ENCODE measurements at places on chromosomes 4 and X.

- peak; percentile 40 for DNase-seq
Observed at GRCh38 chr4:39637586-39638353, 895 bp downstream of the SMIM14 start.

DNA sequence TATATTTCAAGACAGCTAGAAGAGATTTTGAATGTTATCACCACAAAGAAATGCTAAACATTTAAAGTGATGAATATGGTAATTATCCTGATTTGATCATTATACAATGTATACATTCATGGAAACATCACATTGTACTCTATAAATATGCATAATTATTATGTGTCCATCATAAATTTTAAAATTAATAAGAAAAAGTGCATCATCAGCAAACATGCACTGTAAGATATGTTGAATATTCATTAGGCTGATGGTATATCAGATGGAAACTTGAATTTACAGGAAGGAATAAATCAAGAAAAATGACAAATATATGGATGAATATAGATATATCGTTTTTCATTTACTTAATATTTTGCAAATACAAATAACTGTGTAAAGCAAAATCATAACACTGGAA, 812.1 kb upstream of the INTU start:
- DNase-seq, result no peak

GRCh38 chr4:55675196-55675793, 39.2 kb upstream of the NMU start:
- no peak for DNase-seq

DNA sequence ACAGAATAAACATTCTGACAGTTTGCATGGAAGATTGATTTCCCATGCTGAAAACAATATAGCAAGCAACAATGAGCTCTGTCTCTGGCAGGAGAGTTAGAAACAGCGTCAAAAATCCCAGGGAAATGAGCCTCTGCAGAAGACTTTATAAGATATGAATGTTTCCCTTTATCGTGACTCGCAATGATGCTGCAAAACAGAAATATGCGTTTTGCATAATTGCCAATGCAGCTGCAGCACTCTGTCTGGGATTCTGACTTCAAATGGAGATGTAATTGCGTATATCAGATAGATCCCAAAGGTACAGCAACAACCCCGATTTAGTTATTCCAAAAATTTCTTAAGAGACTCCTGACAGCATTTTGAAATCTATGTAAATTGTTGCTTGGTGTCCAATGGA, 702.4 kb upstream of the EPHA5 start:
- DNase-seq, result no peak

DNA sequence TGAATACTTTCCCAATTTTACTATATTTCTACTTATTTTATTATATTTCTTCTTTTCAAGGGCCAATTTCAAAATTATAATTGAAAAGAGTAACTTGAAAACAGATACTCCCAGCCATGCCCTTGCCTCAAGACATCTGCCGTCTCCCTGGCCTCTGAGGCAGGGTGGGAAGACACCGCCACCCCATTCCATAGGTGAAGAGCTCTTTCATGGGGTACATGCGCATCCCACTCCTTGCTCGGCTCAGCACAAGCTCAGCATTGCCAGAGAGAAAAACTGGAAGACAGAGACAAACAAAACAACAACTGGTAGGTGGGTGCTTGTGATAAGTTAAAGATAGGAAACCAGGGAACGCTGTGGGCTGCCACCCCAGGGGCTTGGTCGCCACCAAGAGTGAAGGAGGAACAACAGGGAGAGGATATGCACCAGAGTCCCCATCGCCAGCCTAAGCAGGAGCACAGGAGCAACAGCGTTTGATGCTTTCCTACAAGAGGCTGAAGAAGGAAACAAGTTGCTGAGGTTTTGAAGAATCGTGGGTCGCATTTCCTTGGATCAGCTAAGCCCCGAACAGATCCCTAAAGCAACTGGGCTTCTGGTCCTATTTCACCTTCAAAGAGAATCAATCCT, 11.3 kb downstream of the TMEM154 start:
- no peak for DNase-seq

DNA sequence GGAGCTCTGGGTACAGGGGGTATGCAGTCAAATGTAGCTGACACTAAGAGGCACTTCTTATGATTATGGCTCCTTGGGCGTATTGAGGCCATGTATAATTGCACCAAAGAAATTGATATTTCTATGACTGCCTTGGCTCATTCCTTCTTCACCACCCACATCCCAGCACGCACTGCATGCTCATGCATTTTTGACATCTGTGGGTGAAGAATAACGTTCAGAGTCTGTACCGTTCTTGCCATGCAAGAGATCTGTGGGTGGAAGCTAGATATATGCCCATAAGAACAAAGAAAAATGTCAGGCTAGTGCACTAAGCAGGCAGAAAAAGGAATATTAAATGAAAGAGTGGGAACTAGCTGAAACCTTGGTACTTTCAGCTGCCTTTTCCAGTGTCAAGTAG, 93.4 kb downstream of the EMCN start:
- no peak for DNase-seq

DNA sequence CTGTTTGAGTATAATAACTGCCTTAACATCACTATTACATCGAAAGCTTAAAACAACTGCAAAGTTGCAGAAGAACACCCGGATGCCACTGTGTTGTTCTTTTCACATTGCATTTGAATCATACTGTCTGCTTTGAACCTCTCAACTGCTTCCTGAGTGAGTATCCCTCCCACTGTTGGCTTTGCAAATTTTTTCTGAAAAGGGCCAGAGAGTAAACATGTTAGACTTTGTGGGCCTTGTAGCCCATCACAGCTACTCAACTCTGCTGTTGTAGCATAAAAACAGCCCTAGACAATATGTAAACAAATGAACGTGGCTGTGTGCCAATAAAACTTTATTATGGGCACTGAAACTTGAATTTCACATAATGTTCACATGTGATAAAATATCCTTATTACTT, 76.1 kb downstream of the NSG1 start:
- DNase-seq, result no peak

DNA sequence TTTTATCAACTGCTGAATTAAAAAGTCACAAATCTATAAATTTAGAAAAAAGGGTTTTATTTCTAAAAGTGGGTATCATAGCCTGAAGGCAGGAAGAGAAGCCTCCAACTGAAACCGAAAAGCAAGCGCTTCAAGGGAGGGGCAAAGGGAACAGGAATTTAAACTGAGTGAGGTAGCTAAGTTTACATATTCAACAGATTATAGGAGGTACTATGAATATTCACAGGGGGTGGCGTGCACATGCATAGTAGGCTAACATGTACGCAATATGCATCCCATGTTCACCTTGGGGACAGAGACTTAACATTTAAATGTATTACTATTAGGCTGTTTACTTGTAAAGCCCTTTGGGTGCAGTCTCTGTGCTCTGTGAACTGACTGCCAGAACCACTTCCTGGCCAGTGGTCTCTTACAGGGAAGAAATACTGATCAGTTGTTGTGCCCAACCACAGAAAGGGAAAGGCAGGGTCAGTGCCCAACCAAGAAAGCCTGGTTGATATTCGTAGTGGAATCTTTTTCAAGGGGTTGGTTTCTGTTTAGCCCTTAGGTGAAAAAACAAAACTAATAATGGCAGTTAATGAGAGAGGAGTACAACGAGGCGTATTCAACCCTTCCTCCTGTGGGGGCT, 168.7 kb upstream of the GALNTL6 start:
- DNase-seq, result no peak

GRCh38 chr4:150009533-150009932, 68.7 kb upstream of the DCLK2 start:
- DNase-seq, result no peak

GRCh38 chrX:82232679-82233078, 1030.8 kb downstream of the SH3BGRL start:
- no peak for DNase-seq

GRCh38 chr4:48175328-48175727, 41.3 kb upstream of the TXK start:
- no peak for DNase-seq

DNA sequence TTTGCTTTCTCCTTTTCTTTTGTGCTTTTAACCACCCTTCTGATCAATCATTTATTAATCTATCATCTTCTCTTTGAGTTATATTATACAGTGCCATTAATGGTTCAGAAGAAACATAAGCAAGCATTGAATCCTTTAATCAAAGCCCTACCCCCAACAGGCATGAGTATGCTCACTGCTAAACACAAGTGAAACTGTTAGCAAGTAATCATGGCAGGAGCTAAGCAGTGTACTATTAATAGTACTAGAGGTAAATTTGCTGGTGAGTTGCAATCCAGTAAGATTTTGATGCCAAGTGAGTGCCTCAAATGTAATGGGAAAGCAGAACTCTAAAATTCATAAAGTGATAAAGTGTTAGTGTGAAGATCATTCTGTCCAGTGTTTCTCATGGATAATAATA, 57.2 kb downstream of the FNIP2 start:
- DNase-seq, result no peak

DNA sequence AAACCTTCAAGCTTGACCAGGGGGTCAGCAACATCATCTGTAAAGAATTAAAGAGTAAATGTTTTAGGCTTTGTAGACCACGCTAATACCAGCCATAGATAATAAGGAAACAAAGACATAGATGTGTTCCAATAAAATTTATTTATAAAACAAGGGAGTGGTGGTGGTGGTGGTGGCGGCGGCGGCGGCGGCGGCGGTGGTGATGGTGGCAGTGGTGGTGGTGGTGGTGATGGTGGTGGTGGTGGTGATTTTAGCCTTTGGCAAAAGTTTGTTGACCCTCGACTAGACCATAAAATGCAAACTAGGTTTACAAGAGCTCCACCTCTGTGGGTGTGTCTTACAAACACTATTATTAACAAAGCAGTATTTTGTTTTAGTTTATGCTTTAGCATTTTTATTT, 222.3 kb upstream of the SPOCK3 start:
- no peak for DNase-seq

DNA sequence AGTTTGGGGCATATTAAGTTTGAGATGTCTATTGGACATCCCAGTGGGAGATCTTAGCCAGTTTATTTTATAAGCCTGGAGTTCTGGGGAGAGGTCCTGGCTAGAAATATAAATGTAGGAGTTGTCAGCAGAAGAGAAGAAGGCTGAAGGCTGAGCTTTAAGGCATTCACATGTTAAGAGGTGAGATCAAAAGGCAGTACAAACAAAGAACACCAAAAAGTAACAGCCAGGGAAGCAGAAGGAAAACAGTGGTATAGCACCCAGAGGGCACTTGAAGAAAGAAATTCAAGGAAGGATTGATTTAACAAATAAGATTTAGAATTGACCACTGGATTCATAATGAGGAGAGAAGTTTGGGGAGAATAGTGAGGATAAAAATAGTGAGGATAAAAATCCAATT, 141.2 kb upstream of the ATOH1 start:
- no peak for DNase-seq

DNA sequence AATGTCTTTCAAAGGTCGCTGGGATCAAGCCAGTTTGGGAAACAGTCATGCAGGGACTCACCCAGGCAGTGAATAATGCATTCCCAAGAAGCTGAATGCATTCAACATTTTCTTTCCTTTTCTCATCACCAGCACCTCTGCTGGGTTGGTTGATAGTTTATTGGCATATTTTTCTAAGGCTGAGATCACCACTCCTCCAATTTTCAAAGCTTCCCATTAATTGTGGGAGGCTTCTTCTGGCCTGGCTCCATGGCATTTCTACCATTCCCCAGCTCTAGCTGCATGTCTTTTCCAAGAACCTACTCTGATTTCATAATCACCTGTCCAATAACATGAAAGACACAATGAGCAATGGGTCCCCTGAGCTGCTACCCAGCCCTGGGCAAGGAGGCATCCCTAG, 35.8 kb downstream of the CHRDL1 start:
- no peak for DNase-seq

DNA sequence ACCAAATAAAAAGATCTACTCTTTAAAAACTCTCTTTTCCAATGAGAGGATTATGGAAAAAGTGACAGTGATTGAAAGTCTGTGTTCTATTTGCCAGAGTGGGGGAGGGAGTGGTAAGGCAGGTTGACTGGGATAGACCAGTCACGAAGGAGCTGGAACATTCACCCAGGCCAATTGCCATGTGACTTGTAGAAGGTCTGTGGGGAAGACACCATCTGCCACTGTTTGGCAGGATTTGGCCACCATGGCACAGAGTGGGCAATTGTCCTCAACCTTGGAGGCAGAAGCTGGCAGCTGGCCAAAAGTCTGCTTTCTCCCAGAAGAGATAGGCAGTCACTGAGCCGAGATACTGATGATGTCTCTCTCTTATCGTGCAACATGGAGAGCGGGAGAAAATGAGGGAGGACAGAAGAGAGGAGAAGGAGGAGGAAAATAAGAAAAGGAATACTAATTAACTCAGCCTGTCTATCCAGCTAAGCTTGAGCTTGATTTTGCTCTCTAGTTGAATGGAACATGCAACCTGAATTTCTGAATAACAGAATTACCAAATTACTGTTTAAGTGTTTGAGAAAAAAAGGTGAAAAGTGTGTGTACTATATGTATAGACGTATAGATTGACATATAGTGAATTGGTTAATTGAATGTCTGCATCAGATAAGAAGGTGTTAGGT, 267.1 kb downstream of the ARHGAP24 start:
- DNase-seq, result no peak

GRCh38 chr4:15336410-15337167, 91.2 kb upstream of the C1QTNF7 start:
- DNase-seq, result no peak

- DNase-seq, result no peak
Observed at GRCh38 chr4:174520660-174521059, 1.6 kb downstream of the HPGD start.

GRCh38 chrX:140526171-140526570, 21.3 kb upstream of the SOX3 start:
- DNase-seq, result no peak

DNA sequence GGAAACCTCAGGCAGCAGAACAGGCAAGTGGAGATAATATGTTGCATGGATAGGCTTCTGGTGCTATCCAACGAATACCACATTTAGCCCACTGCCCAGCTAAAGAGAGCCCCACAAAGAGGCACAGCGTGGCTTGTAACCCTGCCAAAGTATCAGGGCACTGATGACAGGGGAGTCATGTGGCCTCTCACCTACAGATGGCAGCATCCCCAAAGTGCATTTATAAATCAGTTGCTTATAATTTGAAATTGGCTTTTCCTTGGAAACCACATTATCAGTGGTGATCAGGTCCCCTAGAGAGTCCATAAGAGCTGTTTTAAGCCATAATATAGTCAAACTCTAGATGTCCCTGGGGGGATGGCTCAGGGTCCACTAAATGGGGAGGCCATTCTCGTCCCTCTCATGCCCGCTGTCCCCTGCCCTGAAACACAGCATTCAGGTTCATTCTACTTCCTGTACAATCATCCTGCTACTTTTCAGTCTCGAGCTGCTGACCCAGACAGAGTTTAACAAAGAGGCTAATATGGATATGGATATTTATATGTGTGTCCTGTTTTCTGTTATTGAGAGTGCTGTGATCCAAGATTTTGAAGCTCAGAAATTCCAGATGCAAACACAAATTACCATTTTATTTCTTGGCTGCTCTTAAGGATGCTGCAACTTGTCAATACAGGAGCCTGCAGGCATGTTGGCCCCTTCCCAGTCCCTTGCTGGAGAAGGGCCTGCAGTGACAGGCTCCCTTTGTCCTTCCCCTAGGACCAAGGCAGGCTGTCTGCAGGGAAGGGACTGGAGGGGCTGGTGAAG, 28.5 kb downstream of the SRPX start:
- no peak for DNase-seq
